Activated CD8-positive, alpha-beta memory T cell treated with anti-CD3 and anti-CD28 coated beads for 4 hours (primary cell): ENCODE measurements at places on chromosomes 12 and 14.

DNA sequence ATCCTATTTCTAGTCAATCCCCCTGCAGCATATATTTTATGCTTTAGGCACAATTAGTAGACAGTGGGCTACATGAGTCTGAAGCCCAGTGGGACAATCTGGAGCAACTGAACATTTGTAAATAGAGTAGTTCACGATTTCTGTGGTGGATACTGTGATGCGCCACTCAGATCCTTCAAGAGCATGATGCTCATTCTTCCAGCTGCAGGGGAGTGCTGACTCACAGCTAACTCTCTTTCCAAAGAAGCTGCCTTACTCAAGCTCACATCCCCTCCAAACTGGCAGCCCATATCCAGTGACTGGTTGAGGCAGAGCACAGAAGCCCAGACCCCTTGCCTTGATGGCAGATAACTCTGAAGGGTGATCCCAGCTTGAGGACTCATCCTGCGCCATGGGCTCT lies 224.2 kb upstream of the EEA1 start:
- no peak for DNase-seq

DNA sequence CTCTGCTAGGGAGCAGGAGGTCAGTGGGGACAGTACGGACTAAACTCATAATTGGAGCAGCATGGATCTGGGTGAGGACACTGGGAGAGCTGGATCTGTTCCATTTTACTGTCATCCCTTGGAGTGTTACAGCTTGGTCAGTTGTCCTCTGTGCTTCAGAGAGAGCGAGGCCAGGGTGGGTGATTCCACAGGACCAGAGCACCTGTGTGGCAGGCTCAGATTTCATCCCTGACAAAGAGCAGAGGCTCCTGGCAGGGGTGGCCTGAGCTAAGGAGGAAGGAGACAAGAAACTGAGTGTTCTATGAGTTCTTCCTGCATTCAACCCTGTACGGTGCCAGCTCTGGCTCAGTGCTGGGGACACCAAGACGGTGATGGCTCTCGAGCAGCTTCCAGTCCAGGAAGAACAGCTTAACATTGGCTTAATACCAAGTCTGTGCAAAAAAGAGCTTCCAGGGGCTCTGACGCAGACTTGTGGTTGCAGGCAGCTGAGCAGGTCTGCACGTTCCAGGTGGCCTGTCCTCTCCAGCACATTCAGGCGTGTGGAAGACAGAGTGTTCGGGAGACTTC lies 8.4 kb upstream of the PGF start:
- DNase-seq, result no peak

- DNase-seq, result no peak
These were observed 132.6 kb downstream of the TMEM132D start for GRCh38 chr12:129771238-129771637.

DNA sequence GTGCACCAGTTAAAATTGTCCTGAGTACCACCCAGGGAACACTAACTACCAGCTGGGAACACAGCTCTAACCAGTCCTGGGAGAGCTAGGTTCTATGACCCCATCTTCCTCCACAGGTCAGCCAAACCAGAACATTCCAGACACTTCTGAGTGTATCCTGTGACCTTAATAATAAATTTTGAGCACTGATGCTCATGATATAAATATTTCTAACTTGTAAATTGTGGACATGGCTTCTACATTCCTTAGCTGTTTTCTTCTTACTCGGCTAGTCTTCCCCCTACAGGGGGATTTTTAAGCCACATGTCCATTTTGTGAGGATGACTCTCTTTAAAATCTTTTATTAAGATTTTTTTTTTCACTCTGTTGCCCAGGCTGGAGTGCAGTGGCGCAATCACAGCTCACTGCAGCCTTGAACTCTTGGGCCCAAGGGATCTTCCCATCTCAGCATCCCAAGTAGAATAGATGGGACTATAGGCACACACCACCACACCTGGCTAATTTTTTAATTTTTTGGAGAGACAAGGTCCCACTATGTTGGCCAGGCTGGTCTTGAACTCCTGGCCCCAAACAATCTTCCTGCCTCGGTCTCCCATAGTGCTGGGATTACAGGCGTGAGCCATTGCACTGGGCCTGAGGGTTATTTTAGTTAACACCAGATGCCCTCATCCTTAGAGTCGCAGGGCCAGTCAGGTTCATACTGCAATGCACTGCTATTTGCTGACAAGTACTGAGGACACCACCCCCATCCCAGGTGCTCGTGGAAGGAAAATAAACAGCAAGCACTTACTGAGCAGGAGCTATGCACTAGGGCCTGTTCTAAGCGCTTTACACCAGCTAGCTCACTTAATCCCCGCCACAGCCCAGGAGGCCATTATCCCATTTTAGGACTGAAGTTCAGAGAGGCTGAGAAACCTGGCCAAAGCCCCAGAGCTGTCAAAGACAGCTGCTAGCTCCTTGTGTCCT lies 142.6 kb upstream of the NCOR2 start:
- no peak for DNase-seq

GRCh38 chr12:74119811-74120362 lies 417.7 kb upstream of the ATXN7L3B start:
- no peak for DNase-seq

DNA sequence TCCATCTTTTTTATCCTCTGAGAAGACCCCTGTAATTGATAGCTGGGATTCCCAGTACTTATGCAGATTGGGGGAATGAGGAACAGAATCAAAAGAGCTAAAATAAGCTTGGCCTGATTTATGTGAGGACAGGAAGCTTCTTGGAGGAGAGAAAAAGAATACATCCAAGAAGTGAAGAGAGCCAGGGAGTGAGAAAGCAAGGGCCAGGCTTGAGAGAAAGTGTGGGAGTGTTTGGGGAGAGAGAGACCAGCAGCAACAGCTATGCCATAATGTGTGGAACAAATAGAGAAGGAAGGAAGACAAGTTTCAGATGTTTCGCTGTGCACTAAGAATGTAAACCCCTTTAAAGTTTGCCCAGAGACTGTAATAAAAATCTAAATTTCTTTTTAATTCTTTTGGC lies 4.0 kb upstream of the CCDC184 start:
- no peak for DNase-seq

DNA sequence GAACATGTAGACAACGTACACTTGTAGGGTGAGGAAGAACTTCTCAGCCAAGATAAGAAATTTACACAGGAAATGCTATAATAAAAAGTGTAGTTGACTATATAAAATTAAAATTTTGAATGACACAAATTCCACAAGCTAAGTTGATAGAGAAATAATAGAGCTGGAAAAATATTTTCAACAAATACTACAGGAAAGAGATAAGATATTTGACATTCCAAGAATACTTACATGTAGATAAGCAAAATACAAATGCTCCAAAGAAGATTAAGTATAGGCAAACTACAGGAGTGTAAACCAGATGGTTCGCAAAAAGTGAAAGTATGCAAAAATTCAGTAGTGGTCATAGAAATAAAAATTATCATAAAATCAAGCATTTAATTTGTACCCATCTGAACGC lies 49.2 kb upstream of the ANP32D start:
- DNase-seq, result no peak

DNA sequence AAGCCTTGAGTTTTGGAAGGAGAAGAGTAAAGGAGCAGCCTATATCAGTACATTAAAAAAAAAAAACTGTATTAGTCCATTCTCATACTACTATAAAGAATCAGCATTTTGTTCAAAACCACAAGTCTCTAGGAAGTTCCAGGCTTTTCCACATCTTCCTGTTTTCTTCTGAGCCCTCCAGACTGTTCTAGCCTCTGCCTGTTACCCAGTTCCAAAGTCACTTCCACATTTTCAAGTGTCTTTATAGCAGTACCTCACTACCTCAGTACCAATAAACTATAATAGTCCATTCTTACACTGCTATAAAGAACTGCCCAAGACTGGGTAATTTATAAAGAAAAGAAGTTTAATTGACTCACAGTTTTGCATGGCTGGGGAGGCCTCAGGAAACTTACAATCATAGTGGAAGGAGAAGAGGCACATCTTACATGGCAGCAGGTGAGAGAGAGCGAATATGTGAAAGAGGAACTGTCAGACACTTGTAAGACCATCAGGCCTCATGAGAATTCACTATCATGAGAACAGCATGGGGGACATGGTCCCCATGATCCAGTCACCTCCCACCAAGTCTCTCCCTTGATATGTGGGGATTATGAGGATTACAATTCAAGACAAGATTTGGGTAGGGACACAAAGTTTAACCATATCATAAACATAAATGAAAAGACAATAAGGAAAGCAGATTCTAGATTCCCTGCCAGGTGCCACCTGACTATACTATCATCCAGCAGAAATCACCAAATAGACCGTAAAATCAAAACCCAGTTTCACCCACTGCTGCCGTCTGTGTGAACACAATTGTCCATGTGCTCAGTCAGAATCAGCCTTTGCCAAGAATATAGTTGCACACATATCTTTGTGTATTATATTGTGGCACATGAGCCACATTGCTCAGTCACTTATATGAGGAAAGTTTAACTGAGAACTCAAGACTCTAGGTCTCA lies 27.8 kb downstream of the TOGARAM1 start:
- no peak for DNase-seq

GRCh38 chr14:33764876-33765650 lies 185.8 kb downstream of the EGLN3 start:
- no peak for DNase-seq

- DNase-seq, result no peak
These were observed 2.0 kb downstream of the ITPR2 start for GRCh38 chr12:26830783-26831551.

- DNase-seq, result no peak
These were observed 18.2 kb upstream of the SUSD6 start for GRCh38 chr14:69593018-69593677.

DNA sequence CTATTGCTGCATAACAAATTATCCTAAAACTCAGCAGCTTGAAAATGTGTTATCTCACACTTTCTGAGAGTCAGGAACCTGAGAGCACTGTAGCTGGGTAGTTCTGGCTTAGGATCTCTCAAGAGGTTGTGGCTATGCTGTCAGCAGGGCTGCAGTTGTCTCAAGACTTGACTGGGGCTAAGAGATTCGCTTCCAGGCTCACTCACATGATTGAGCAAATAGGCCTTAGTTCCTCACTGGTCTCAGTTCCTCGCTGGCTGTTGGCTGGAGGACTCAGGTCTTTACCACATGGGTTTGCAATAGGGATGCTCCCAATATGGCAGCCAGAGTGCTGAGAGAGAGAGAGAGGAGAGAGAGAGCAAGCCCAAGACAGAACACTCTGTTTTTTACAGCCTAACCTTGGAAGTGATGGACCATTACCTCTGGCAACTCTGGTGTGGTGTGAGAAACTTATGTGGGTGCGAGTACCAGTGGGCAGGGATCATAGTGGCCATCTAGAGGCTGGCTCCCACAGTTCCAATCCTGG lies 15.9 kb upstream of the DHRS2 start:
- DNase-seq, result no peak

DNA sequence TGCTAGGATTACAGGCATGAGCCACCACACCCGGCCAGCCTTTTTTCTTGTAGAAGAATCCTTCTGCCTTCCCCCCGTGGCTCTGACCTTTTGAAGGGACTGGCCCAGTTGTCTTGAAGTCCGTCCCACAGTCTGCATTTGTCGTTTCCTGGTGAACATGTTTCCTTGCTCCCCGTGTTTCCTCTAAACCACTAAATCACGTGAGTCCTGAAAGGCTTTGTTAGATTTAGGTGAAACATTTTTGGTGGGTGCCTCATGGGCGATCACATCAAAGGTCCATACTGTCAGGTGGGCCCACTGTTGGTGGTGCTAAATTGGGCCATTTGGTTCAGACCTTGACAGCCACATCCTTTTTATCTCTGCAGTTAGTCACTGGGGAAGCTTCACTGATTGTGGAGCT lies 26.3 kb downstream of the MLXIP start:
- DNase-seq, result no peak

GRCh38 chr12:116160231-116160630 lies 117.3 kb downstream of the MED13L start:
- no peak for DNase-seq

GRCh38 chr12:87381742-87382141 lies 647.5 kb downstream of the C12orf50 start:
- no peak for DNase-seq

- no peak for DNase-seq
These were observed 160.6 kb downstream of the CAPZA3 start for GRCh38 chr12:18898470-18898869.

- DNase-seq, result no peak
These were observed 140.2 kb downstream of the NUAK1 start for GRCh38 chr12:105998561-105998960.

DNA sequence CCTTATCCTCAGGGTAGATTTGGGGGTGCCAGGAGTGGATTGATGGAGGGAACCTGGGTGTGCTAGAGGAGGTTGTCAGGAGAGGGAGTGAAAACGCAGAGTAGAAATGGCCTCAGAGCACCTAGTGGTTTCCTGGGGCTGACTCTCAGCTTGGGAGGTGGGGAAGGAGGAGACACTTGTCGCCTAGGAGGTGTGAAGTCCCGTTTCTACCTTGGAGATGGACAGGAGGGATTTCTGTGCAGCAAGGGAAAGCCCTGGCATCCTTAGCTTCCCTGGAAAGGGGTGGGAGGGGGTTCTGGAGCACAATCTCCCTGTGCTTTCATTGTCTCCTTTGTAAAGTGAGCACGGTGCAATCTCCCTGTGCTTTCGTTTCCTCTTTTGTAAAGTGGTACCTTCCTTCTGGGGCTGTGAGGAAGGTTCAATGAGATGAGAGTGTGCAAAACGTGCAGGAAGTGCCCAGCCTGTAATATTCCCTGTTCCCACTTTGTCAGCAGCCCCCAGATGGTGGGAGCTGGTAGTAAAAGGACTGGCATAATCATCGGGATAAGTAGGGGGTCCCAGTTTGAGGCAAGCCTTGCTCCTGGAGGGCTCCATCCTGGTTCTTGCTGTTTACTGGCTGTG lies 1.6 kb downstream of the OAS3 start:
- DNase-seq, result no peak

DNA sequence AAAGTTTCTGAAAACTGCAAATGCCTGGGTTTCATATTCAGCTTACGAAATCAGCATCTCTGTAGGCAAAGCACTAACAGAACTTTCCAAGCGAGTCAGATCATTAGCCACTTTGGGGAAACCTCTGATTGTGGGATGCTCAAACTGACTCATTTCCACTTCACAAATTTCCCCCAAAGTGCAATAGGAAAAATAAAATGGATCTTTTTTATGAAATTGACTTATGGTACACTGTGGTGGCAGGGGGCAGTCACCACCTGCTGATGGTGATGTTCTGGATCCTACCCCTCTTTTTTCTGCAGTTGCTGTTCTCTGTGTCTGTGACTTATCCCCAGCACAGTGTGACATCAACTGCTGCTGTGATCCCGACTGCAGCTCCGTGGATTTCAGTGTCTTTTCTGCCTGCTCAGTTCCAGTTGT lies 5.6 kb downstream of the TCTN1 start:
- no peak for DNase-seq

- no peak for DNase-seq
These were observed 24.3 kb upstream of the TMEM106C start for GRCh38 chr12:47939009-47939601.

GRCh38 chr12:94586589-94587259 lies 63.6 kb downstream of the TMCC3 start:
- no peak for DNase-seq

DNA sequence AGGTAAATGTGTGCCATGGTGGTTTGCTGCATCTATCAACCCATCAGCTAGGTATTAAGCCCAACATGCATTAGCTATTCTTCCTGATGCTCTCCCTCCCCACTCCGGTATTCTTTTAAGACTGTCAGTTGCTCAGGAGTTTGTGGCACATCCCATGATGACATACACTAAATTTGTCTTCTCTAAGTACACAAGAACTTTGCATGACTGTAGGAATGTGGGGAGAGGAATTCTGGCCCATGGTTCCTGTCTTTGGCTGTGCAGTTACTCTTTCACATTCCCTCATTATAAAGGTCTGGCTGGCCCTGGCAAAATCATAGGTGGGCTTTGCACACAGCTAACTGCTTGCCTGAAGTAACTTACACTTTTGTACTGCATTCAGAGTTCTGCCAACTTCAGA lies 30.3 kb downstream of the HMGA2 start:
- DNase-seq, result no peak

- DNase-seq, result no peak
These were observed 127.7 kb downstream of the NRXN3 start for GRCh38 chr14:78297858-78298257.
